ENCODE measurements at places on chromosomes 6 and 20. TPM values are rescaled to one million over a fixed set of nuclear protein-coding genes. Genes with fewer than 3 reads are reported as not detected.

HLA-DOB gene
- 4.3 TPM for total RNA-seq

GNMT gene
- total RNA-seq, result 0.57 TPM

PLN gene
- not detected for total RNA-seq

- DNase-seq, result no peak
Observed at GRCh38 chr6:143498428-143498827, 13.1 kb downstream of the FUCA2 start.

NKX2-4 gene
- not detected for total RNA-seq

GRCh38 chr20:20814685-20815084 lies 102.2 kb upstream of the RALGAPA2 start:
- no peak for DNase-seq

BFSP1 gene
- total RNA-seq, result 13.8 TPM

GRCh38 chr6:37371154-37372083 lies 17.6 kb downstream of the RNF8 start:
- DNase-seq, result no peak

DNA sequence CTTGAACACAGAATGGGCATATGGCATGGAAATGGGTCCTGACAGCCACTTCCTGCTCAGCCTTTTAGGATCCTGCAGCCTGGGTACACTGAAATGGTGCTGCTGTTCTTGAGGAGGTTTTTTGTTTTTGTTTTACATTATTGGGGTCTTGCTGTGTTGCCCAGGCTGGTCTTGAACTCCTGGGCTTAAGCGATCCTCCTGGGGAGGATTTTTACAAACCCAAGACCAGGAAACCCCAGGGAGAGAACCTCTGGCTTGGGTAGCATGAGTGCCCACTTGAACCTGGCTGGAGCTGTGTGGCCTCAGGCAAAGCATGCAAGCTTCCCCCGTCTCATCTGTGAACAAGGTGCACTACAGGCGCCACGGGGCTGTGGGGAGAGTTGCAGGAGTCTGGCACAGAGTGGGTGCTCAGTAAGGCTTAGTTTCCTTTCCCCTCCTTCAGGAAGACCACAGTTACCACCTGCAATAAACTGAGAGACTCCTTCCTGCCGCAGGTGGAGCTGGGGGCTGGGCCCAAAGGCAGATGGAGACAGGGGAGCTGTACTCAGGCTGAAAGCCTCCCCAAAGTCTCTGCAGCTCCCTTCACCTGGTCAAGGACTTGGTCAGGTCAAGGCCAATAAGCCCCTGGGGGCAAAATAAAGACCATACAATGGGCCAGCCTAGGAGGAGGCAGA lies 1.8 kb downstream of the SLA2 start:
- DNase-seq, result no peak

TTI1 gene
- total RNA-seq, result 29.1 TPM

- DNase-seq, result no peak
Observed at GRCh38 chr20:34468951-34469350, 47.3 kb upstream of the DYNLRB1 start.

DNA sequence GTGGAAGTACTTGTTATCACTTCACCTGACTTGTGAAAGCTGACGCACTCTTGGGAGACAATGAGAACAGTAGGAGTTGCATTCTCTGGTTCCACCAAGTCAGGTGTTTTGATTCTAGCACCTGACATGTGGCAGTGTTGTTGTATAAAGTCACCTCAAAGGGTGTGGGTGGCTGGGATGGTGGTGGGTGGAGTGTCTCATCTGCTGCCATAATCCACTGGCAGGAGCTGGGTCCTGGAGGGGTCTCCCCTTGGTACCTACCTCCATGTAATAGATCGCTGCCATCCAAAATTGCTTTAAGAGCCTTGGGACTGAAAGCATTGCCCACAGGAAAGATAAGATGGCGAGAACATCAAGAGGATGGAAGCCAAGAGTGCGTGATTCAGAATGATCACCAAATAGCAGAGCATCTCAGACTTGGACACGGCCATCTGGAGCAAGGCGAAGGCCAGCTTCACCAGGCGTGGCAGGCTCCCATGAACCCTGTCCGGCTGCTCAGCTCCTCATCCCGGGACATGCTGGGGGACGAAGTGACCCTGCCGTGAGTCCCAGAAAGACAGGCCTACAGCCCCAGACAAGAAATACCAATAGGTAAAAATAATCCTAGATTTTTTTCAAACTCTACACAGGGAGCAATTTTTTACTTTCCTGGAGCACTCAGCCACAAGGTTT lies 56.6 kb downstream of the NPEPL1 start:
- DNase-seq, result no peak

GNRH2 gene
- total RNA-seq, result 0.65 TPM

DACT2 gene
- not detected for total RNA-seq

CCDC167 gene
- 33.5 TPM for total RNA-seq

DNA sequence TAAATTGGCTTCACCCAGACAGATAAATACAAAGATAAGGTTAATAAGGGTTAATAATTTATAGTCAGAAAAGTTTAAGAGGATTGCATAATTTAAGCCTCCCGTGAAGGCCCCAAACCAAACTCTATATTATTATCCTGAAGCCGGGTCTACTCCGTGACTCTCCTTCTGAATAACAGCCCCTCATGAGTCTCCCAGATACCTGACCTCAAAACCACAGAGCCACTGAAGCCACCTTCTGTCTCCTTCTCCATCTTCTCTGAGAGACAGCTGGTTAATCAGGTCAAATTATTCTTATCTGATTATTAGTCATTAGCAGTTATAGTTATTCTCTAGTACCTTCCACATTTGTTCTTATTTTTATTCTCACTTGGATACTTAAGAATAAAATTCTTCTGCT lies 569.2 kb upstream of the AGPAT4 start:
- no peak for DNase-seq

DNA sequence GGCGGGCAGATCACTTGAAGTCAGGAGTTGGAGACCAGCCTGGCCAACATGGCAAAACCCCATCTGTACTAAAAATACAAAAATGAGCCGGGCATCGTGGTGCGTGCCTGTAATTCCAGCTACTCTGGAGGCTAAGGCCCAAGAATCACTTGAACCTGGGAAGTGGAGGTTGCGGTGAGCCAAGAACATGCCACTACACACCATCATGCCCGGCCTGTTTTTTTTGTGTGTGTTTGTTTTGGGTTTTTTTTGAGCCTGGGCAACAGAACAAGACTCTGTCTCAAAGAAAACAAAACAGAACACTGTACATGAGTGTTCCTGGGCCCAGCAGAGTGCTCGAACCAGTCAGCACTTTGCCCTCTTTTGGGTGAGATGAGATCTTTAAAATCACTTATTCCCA lies 159.1 kb downstream of the MTHFD1L start:
- no peak for DNase-seq

DNA sequence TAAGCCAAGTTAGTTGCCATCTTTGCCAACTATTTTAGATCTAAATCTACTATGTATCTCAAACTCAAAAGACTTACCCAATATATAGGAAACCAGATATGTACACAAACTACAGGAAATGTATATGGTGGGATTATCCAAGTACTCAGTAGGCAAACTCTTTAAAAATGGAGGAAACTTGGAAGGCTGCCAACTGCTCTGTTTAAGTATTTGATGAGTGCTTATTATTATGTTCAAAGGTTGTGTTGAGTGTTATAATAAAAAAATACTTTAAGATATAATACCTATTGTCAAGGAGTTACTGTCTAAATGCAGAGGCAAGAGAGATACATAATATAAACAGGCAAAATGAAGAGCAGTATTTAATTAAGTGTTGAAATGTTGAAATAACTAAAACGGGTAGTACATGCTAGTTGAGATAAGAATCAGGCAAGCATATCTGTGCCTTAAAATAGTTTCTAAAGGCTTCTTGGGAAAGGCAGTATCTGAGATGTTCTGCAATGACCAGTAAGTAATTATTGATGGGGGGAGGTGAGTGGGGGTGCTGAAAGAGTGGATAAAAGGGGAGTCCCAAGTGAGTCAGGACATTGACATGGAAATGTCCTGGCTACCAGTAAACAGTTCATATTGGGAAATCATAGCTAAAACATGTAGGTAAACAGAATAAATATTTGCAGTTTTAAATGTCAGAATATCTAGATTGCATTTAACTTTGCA lies 6.5 kb upstream of the DST start:
- DNase-seq, result peak; percentile 39

DNA sequence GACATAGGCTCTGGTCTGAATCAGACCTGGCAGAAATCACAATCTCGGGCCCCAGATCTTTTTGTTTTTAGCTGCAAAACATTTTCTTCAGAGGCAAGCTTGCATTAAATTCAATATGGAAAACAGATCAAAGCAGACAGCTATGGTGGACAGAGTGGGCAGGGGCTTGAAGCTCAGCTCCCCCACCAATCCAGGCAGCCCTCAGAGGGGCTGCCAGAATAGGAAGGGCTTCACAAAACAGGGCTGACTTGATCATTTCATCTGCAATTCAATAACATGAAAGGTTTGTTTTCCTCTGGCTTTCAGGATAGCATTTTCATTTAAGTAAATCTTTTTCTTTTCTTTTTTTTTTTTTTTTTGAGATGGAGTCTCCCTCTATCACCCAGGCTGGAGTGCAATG lies 49.2 kb upstream of the ALDH8A1 start:
- DNase-seq, result no peak

GRCh38 chr20:58224974-58225373 lies 3.5 kb downstream of the ANKRD60 start:
- DNase-seq, result no peak

DNA sequence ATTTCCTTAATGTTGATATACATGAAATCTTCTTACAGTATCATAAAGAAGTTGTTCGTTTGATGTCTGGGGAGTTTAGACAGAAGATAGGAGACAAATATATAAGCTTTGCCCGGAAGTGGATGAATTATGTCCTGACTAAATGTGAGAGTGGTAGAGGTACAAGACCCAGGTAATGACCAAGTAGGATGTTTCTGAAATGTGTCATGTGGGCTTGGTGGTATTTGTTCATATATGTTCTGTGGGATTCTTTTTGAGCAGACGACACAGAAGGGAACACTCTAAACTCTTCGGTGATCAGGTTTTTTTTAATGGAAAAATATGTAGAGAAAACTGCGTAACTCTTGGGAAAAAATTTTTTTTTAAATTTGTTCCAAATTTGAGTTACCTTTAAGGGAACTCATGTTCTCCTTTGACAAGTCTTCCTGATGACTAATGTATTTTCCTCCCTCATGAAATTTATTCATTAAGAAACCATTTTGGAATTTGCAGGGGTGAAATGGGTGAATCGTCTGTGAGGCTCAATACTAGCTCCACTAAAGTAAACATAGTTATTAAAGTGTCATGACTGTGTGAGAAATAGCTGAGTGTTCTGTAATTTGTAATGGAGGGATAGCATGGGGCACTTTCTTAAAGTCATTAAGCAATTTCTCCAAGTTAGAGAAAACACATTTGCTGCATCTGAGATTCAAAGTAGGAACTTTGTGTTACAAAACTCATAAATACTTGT lies 100.6 kb downstream of the MAP3K4 start:
- no peak for DNase-seq

- peak; percentile 89 for DNase-seq
Observed at GRCh38 chr6:44058617-44059358, 68.5 kb downstream of the MRPL14 start.

GRCh38 chr20:22339091-22339881 lies 245.1 kb downstream of the FOXA2 start:
- DNase-seq, result no peak

GRCh38 chr6:169536446-169537170 lies 165.2 kb downstream of the WDR27 start:
- DNase-seq, result no peak

DNA sequence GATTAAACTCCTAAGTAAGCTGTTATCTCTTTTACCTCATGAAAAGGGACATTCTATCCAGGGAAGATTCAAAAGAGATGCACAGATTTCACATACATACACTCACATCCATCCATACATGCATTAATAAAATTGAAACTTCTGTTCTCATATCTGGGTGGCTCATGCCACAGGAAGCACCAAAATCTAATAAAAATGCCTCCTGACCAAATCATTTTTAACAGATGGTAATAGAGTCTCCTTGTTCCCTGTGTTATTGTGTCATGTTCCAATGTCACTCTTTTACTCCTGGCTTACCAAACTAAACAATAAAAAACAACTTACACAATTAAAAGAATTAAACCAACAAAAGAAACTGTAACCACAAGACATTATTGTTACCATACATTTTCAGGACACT lies 742.1 kb upstream of the MANEA start:
- no peak for DNase-seq

DNA sequence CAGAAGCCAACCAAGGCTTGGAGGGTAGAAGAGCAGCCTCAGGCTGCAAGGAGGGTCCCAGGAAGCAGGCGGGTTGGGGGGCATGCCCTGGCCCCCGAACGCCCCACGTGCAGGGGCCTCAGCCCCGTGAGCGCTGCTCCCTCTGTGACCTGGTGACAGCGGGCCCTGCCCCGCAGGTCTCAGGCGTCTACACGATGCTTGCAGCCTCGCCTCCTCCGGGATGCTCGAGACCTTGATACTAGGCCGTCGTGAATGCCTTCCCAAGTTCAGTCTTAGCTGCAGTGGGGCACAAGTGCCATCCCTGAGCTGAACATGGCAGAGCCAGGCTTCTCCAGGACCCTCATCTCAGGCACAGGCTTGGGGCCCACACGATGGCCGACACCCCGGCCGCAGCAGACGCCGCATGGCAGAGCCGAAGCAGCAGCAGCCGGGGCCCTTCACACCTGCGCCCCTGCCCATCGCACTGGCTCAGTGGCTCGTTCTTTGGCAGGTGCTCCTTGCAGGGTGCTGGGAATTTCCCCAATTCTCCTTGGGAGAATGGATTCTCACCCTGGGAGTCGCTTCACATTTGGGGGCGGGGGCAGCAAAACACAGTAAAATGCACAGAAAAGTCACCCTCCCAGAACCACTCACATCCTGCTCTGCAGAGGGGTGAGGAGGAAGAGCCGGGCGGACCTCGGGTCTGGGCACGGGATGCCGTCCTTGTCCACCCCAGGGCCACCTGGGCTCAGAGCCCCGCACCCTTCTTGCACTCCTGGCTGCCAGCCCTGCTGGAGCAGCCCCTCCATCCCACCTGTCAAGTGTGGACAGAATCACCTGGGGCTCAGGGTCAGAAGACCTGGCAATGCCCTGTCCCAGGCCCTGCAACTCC lies 161.8 kb downstream of the DLL1 start:
- no peak for DNase-seq

PCED1A gene
- total RNA-seq, result 60.1 TPM

SLPI gene
- total RNA-seq, result 55.1 TPM

C2 gene
- total RNA-seq, result 2.4 TPM

MBOAT1 gene
- 19.7 TPM for total RNA-seq

TMEM217 gene
- 5.3 TPM for total RNA-seq
